ENCODE measurements at places on chromosomes 3 and 15.
A peak's percentile ranks its signal among the peaks of the same experiment; 100 is the strongest.

DNA sequence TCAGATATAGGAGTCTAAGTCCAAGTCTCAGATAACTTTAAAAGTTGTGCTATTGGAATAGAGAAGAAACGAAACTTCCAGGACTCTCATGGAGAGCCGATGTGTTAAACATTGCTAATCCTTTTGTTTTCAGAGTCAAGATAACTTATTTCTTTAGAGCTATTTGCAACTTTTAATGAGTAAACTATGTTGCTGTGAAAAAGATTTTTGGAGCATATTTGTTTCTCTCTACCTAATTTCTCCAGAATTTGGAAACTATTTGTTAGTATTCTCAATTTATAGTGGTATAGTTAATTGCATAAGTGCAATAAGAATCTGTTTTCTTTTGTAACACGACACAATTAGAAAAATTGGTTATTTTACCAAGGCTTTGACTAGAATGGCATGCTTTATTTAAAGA is 588.9 kb downstream of the NTRK3 start:
- no peak for DNase-seq

DNA sequence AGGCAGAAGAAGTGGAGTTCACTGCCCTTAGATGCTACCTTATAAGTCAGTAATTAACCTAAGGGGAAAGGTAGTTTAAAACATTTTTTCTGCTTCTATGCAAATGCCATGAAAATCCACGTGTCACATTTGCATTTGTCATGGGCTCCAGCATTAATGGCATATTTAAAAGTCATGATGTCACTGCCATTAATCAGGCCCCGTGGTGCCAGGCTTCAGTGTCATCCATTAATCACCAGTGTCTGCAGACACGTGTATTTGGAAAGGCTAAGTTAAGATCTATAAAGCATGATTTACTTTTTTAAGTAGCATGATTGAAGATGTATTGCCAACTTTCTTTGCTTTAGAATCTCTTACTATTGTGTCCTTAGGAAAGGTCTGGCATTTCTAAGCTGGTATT is 857.8 kb downstream of the TUSC7 start:
- no peak for DNase-seq

- peak; percentile 11 for DNase-seq
Observed at GRCh38 chr3:85360742-85361387, 402.1 kb downstream of the CADM2 start.

- DNase-seq = no peak
Observed at GRCh38 chr3:167198949-167199600, 181.0 kb downstream of the ZBBX start.

DNA sequence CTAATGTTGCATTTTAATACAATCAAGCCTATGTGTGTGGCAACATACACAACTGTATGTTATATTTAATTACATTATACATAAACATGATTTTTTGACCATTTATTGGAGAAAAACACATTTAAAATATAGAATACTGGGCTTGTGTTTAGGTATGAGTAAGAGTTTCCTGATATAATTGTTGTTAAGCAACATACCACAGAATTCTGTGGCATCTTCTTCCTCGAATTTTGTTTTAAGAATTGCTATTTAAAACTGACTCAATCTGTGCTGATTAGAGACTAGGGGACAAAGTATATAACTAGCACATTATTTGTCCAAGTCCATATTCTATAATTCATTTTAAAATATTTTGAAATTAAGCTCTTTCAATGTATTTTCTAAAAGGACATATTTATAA is 376.8 kb upstream of the THBS1 start:
- DNase-seq = no peak

GRCh38 chr3:52530918-52531826 is 2.5 kb downstream of the NT5DC2 start:
- DNase-seq = no peak
